ENCODE measurements at places on chromosomes 4 and X. TPM values are rescaled to one million over a fixed set of nuclear protein-coding genes. Genes with fewer than 3 reads are reported as not detected.

GRCh38 chrX:31540313-31540712 lies 468.5 kb upstream of the FTHL17 start:
- H3K4me1 ChIP-seq = no peaks in the 10 kb centered on the region
- no peak overlapping the region for H3K4me3 ChIP-seq
- H3K27me3 ChIP-seq = no peaks in the 10 kb centered on the region
- no peak for DNase-seq
- no peak overlapping the region for H3K27ac ChIP-seq
- H3K36me3 ChIP-seq = no peaks in the 10 kb centered on the region

- H3K27ac ChIP-seq = peak overlapping the region; percentile 70
- peak overlapping the region; percentile 55 for H3K4me3 ChIP-seq
- H3K27me3 ChIP-seq = no peaks in the 10 kb centered on the region
- peaks cover 6% of the 10 kb centered on the region for H3K4me1 ChIP-seq
Observed at GRCh38 chrX:74251006-74251930, 52.7 kb upstream of the ZCCHC13 start.

DNA sequence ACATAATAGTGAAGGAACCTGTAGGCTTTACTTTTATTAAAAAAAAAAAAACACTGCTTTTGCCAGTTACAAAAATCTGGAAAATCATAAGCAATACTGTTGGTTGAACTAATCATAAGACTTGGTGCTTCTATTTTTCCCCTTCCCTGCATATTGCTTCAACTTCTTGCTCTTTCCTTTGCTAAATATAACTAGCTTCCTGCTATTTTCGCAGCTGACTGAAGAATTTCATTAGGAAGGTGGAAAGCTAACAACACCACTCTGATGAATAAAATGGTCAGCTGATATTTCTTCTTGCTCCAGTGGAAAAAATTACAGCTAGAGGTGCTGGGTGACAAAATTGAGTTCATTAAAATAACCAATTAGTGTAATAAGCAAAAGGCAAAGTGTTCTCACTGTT lies 39.3 kb downstream of the MEPE start:
- H3K27me3 ChIP-seq = no peaks in the 10 kb centered on the region
- H3K36me3 ChIP-seq = no peaks in the 10 kb centered on the region
- no peak for DNase-seq
- no peaks in the 10 kb centered on the region for H3K4me1 ChIP-seq
- H3K4me3 ChIP-seq = no peak overlapping the region

DNA sequence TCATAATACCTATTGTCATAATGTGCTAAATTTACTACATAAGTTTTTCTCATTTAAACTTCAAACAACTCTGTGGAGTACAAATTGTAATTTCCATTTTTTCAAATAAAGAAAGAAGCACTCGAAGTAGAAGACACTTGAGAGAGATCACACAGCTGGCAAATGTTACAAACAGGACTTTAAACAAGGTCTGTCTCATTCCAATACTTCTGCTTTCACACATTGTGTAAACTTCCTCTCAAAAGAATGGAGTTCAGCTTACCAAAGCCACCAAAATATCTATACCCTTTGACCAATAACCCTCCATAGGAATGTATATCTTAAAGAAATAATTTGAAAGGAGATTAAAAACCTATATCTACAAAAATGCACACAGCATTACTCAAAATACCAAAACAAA lies 88.3 kb downstream of the OPHN1 start:
- no peak overlapping the region for H3K4me3 ChIP-seq
- H3K36me3 ChIP-seq = 0 out of 2 replicates have a peak, but pooled peaks cover 3% of the 10 kb centered on the region
- no peak for DNase-seq
- no peaks in the 10 kb centered on the region for H3K4me1 ChIP-seq

Gene TMPRSS11A
- total RNA-seq = not detected
